Stimulated activated CD4-positive, alpha-beta T cell treated with anti-CD3 and anti-CD28 coated beads, Interleukin-15, amount 100 ng/mL, for 1 hour (primary cell): ENCODE measurements at places on chromosomes 13 and 19.

DNA sequence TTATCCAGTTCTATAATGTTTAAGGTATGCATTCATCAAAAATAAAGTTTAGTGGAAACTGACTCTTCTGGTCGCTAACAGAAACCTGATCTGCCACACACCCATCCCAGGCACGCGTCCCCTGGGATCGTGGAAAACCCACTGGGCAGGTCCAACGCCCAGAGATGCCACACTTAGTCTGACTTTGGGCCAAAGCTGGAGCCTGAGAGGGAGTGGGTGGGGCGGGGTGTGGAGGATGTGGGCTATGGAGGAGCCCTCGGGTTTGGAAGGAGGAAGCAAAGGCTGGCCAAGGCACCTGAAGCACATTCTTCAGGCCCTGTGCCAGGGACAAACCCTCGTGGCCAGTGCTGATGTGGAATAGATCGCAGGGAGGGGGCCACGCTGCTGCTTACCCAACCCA is 2.5 kb downstream of the IGFL1 start:
- DNase-seq: no peak

DNA sequence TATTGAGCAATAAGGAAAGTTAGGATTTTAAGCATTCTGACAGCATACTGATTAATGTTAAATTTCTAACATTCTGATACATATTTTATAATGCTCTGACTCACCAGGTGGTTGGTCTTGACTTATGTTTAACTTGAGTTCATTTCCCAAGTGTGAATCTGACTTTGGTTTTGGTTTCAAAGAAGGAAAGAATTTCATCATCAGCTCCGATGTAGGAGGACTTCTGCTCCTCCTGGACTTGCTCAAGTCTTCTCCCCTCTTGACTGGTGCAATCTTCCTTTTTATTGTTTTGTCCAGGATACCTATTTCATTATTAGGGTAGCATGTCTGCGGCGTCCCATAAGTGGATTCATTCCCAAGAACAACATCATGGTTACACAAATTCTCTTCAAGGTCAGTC is 141.3 kb downstream of the RNF17 start:
- no peak for DNase-seq

- no peak for DNase-seq
These were observed 101.6 kb downstream of the IRS2 start for GRCh38 chr13:109684824-109685202.

DNA sequence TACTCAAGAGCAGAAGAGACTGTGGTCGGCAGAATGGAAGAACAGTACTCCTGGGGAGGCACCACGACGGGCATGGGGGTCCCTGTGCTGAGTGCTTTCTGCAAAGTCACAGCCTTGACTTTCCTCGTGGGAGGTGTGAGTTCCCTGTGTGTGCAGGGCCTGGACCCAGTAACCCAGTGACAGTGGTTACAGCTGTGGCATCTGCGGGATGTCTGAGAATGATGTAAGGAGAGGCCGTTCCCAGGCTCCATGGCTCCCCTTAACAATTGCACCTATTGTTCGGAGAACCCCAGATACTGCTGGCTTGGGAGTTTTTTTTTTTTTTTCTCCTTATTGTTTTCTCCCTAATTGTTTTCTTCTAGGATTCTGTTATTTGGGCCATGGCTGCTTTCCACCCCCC is 5.1 kb upstream of the NANOS2 start:
- DNase-seq: no peak
